Activated T-helper 17 cell treated with anti-CD3 and anti-CD28 coated beads, Interleukin-2, amount 50 U/mL, for 72 hours (primary cell): ENCODE measurements at places on chromosomes 3 and 15. TPM values are rescaled to one million over a fixed set of nuclear protein-coding genes. Genes with fewer than 3 reads are reported as not detected.
A peak's percentile ranks its signal among the peaks of the same experiment; 100 is the strongest.

DNA sequence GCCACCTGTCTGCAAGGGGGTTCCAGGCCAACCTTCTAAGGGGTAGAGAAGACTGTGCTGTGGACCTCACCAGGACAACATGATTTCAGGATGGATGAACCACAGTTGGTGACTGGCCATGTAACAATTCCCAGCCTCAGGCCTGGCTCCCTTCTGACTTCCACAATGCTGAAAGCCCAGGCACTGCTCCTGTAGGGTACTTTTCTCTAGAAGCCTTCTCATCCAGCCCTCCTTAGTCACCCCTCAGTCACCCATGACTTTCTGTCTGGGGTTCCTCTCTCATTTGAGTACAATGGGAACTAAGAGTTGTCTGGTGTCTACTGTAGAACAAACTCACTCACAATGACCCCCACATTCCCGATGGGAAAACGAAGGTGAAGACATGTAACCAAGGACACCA, 8.6 kb downstream of the ALS2CL start:
- ATAC-seq: no peak

DNA sequence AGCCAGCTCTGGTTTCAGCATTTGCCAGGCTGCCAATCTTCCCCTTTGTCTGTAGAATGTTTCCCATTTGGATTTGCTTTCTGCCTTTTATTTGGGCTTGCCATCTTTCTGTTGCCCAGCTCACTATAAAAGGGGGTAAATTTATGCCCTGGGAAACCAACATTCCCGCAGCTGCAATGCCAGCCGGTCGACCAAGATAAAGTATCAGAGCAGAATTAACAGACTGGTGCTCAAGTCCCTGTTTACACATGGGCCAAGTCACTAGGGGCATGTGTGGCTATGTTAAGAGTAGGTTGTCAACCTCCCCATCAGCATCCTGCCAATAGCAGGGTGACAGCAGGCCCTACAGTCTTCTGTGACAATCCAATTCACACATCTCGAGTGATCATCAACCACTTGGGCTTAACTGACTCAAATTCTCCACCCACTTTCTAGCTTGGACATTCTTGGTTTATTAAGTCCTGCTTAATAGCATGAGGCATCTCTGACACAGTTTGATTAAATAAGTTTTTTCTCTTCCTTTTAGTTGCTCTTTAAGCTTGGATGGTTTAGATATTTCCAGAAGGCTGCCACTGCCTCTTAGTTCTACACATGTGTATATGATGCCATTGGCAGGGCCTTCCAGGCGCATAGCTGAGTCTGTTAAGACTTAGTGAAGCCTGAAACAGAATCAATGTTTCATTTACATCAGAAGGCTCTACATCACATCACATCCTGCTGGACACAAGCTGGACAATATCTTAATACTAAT, 24.1 kb upstream of the VEPH1 start:
- ATAC-seq: no peak

- no peak for ATAC-seq
Observed at GRCh38 chr3:40333416-40333815, 23.9 kb downstream of the EIF1B start.

DNA sequence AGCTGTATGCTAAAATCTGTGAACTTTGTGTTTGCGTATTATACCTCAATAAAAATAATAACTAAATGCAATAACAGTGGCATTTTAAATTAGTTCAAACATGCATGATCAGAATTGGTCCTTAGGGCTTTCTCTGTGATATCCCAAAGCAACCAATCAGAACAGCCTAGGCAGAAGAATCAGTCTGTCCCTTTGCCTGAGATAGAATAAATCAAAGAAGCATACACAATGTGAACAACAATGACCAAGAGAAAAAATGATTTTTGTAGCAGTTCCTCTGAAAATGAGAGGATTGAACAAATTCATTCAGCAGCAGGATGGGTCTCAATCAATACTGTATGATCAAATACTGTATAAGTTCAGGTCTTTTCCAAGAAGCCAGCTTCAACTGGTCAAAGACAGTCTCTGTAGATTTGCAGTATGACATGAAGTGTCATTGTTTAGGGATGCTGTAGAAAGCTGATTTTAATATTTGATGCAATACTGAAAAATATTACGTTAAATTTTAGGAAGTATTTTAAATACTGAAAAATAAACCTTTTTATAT, 1071.6 kb downstream of the AGBL1 start:
- ATAC-seq: no peak

GRCh38 chr3:32613183-32613582, 42.5 kb upstream of the DYNC1LI1 start:
- no peak for ATAC-seq

- ATAC-seq: no peak
Observed at GRCh38 chr3:70097084-70097483, 97.6 kb downstream of the SAMMSON start.

- peak; percentile 34 for ATAC-seq
Observed at GRCh38 chr15:59052915-59053407, 52.0 kb upstream of the CCNB2 start.

- no peak for ATAC-seq
Observed at GRCh38 chr3:46604127-46604526, 8.2 kb upstream of the FAM240A start.

GRCh38 chr15:66623801-66624453, 58.1 kb upstream of the LCTL start:
- ATAC-seq: no peak

DNA sequence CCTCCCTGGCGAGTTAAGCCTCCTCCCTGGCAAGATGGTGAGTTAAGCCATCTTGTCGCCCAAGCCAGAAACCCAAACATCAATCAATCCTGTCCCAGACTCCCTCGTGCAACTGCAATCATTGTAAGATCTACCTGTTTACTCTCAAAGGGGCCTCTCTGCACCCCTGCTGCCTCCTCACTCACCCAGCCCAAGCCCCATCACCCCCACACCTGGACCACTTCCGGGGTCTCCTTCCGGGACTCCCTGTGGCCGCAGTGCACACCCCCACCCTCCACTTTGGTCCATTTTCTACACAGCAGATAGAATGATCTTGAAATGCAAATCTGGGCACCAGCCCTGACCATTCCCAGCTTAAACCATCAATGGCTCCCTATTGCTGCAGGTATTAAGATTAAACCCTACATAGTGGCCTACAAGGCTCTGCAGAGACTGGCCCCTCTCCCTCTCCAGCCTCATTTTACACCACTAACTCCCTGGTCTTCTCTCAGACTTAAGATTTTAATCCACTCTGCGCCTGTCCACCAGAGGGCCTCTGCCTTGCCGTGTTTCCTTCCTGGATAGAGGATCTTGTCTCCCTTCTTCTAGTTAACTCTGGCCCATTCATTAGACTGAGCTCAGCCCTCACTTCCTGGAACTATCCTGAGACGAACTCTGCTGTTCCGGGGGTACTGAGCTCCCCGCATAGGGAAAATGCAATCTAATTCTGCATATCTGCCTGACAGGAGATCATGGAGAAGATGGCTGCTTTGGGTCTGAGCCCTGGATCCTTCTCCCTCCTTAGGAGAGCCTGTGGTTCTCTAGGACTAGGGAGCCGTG, 41.9 kb upstream of the SLC6A1 start:
- no peak for ATAC-seq

GRCh38 chr3:89762405-89762804, 655.0 kb downstream of the EPHA3 start:
- no peak for ATAC-seq

DNA sequence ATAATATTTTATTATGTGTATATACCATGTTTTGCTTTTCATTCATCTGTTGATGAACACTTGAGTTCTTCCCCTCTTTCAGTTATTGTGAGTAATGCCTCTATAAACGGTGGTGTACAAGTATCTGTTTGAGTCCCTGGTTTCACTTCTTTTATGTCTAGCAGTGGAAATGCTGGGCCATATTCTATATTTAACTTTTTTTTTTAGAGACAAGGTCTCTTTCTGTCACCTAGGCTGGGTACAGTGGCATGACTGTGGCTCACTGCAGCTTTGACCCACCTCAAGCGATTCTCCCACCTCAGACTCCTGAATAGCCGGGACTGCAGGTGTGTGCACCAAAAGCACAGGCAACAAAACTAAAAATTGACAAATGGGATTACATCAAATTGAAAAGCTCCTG, 19.9 kb downstream of the GOLM2 start:
- peak; percentile 94 for ATAC-seq

DNA sequence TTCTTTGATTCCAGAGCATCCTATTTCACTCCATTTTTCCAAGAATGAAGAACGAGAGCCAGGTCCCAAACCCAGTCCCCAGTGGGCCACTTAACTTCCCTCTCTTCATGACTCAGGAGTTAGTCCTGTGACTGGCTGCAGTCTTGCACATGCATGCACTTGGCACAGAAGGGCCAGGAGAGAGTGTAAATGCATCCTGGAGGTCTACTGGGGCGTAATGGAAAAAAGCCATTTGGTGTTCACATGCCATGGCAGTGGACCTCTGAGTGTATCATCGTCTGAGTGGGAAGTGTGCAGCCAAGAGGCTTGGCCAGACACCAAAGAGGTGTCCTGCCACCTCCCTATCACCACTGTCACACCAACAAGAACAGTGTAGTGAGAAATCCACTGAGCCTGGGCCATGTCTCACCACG, 15.1 kb upstream of the RFTN1 start:
- ATAC-seq: no peak

GRCh38 chr3:107650788-107651187, 128.0 kb downstream of the BBX start:
- ATAC-seq: no peak

GRCh38 chr15:58403581-58403980, 28.2 kb upstream of the LIPC start:
- ATAC-seq: no peak

- peak; percentile 82 for ATAC-seq
Observed at GRCh38 chr3:171351676-171352075, 108.5 kb downstream of the TNIK start.

- ATAC-seq: no peak
Observed at GRCh38 chr3:123660900-123661299, 76.0 kb upstream of the HACD2 start.

DNA sequence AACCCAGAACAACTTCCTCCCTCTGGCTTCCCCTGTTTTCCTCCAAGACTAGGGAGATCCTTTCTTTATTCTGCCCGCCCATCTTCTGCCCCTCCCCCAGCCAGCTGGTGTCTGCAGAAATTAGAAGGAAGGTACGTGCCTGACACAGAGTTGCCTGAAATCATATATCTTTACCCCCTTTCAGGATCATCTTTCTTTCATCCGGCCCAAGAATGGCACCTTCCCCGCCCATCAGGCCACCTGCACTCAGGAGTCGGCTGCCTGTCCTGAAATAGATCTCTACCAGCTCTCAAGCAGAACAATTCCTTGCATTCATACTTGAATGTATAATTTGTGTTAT, 133.7 kb downstream of the VGLL4 start:
- ATAC-seq: no peak

GRCh38 chr3:49620728-49621127, 53.4 kb upstream of the APEH start:
- no peak for ATAC-seq

DNA sequence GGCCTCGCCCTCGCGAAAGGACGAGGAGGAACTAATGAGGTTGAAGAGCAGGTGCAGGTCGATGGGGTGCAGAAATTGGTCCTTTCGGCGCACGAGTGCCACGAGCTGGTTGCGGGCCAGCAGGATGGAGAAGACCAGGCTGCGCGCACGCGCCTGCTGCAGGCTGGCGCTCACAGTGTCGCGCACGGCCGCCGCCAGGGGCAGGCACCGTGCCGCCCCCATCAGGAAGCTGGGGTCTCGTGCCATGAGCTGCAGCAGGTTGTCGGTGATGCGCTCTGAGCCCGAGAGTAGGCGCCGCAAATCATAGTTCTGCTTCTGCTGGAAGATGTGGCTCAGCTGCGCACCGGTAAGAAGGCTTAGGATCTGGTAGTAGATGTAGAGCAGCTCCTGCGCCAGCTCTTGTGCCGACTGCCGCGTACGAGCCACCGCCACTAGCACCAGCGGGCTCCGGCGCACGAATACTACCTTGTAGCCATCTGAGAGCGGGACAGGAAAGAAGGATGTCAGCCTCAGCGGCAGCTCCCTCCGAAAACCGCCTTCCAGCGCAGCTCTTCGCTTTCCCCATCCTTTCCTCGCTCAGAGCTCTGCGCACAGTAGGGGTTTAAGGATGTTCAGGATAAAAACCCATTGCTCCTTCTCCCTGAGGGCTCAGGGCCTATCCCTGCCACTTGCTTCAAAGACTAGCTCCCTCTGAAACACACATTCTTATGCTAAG, 6.9 kb upstream of the MST1R start:
- ATAC-seq: no peak

DNA sequence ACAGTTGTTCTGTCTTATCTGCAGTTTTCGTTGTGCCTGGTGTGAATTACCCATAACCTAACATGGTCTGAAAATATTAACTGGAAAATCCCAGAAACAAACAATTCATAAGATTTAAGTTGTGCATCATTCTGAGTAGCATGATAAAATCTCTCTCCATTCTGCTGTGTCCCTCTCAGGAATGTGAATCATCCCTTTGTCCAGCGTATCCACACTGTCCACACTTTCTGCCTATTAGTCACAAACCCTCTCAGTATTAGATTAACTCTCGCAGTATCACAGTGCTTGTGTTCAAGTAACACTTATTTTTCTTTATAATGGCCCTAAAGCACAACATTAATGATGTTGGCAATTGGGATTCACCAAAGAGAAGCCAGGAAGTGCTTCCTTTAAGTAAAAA, 203.2 kb downstream of the CGGBP1 start:
- no peak for ATAC-seq

DNA sequence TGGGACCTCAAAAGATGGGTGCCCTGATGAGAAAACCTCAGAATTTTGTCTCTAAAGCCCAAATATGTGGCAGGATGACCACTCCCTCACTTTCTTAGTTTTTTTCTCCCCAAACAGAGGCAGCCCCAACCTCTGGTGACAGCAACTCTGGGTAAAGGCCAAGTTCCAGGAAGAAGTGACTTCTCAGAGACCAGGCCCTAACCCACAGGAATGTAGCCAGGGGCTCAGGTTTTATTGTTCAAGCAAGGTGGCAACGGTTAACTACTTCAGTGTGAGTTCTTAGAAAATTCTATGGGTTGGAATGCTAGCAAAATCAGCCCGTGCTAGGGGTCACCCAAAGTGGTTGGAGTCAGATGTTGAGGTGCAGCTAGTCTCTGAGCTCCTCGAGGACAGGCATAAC, 5.1 kb upstream of the DNAJA4 start:
- ATAC-seq: no peak

GRCh38 chr3:30511524-30512251, 94.7 kb upstream of the TGFBR2 start:
- ATAC-seq: peak; percentile 44

- ATAC-seq: peak; percentile 30
Observed at GRCh38 chr3:186502138-186502948, 41.8 kb downstream of the CRYGS start.

- peak; percentile 10 for ATAC-seq
Observed at GRCh38 chr15:63600001-63600615, 2.9 kb downstream of the FBXL22 start.

Gene TF
- total RNA-seq: 1.9 TPM

Gene GPR156
- total RNA-seq: 0.24 TPM

Gene MGLL
- 1.4 TPM for total RNA-seq

Gene TGM5
- total RNA-seq: 0.61 TPM

Gene C15orf39
- total RNA-seq: 32.3 TPM

Gene GOLGA8R
- 1.6 TPM for total RNA-seq

Gene SLC28A1
- total RNA-seq: not detected

Gene CNTN3
- not detected for total RNA-seq

Gene CSPG5
- total RNA-seq: 0.91 TPM

Gene HDGFL3
- total RNA-seq: 44.7 TPM

Gene COLQ
- total RNA-seq: 6.1 TPM

Gene CDHR4
- not detected for total RNA-seq
